ENCODE measurements at places on chromosomes 16 and 17. TPM values are rescaled to one million over a fixed set of nuclear protein-coding genes. Genes with fewer than 3 reads are reported as not detected.

SCO1 gene
- 32.7 TPM for total RNA-seq

KRTAP9-8 gene
- total RNA-seq, result not detected

ZFP90 gene
- 14.0 TPM for total RNA-seq

TRIM16 gene
- 15.8 TPM for total RNA-seq

PRSS8 gene
- total RNA-seq, result not detected

RPRML gene
- total RNA-seq, result not detected

ITGAL gene
- not detected for total RNA-seq

UNC45B gene
- not detected for total RNA-seq

KRT12 gene
- not detected for total RNA-seq
